H4 (cell line): ENCODE measurements at places on chromosomes 1 and 21. TPM values are rescaled to one million over a fixed set of nuclear protein-coding genes. Genes with fewer than 3 reads are reported as not detected.
A peak's percentile ranks its signal among the peaks of the same experiment; 100 is the strongest.

DNA sequence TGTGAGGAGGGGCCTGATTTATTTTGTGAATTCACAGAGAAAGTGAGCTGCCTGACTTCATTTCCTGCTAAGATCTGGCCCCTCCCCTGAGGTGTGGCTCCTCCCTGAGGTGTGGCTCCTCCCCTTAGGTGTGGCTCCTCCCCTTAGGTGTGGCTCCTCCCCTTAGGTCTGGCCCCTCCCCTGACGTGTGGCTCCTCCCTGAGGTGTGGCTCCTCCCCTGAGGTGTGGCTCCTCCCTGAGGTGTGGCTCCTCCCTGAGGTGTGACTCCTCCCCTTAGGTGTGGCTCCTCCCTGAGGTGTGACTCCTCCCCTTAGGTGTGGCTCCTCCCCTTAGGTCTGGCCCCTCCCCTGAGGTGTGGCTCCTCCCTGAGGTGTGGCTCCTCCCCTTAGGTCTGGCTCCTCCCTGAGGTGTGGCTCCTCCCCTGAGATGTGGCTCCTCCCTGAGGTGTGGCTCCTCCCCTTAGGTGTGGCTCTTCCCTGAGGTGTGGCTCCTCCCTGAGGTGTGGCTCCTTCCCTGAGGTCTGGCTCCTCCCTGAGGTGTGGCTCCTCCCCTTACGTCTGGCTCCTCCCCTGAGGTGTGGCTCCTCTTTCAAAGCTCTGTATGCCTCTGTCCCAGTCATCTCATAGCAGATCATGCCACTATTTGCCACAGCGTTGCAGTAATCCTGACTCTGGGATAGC is 26.9 kb upstream of the LRRC3 start:
- no peak for DNase-seq

DNA sequence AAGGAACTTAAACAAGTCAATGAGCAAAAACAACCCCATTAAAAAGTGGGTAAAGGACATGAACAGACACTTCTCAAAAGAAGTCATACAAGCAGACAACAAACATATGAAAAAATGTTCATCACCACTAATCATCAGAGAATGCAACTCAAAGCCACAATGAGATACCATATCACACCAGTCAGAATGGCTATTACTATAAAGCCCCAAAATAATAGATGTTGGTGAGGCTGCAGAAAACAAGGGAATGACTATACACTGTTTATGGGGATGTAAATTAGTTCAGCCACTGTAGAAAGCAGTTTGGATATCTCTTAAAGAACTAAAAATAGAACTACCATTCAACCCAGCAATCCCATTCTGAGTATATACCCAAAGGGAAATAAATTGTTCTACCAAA is 51.2 kb downstream of the MRPL39 start:
- DNase-seq = no peak

DNA sequence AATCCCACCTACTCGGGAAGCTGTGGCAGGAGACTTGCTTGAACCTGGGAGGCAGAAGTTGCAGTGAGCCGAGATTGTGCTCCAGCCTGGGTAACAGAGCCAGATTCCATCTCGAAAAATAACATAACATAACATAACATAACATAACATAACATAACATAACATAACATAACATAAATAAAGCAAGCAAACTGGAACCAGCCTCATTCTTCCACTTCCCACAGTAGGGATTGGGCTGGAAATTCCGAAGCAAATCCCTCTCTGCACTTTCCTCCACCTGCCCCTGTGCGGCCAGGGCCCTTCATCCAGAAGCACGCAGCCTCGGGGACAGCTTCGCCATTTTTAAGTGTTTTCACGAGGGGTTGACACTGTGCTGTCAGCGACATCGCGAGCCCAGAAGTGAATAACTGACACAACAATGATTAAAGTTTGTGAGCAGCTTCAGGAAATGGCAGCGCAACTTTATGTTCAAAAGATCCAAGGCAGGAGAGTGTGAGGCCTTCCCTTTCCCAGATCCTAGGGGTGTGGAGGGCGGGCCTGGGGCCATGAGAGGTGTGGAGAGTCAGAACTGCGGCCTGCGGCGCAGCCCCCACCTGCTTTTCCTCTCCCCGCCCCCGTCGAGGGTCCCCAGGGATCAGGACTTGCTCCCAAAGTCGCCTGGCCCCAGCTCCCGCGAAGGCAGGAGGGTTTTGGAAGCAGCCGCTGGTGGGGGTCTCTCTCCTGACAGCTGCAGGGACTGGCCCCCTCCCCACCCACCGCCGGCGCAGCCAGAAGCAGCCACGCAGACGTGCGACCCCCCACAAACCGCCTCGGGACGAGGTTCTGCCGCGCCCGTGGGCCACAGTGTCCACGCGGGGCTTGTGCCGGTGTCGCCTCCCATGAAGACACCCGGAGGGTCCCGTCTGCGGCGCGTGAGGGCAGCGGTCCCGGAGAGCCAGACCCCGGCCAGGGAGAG is 651 bp upstream of the GABRD start:
- no peak for DNase-seq

DNA sequence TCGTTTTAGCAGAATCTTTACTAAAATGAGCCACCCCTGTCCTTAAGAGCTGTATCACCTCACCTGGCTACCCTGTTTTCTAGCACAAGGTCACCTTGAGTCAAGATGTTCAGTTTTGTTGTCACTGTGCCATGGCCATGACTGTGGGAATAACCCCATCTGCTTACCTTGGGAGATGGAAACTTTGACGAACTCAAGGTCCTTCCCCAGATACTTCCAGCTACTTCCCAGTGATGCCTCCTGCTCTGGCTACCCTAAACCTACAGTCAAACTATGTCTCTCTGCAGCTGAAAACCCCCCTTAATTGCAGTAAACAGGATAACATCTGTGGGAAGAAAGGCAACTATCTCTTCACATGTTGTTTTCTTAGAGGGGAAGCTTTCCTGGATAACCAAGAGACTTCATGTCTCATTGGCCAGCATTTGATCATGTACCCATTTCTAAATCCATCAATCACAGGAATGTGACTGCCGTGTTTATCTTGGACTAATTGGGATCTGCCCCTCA is 89.5 kb upstream of the C1orf21 start:
- no peak for DNase-seq

- no peak for DNase-seq
Observed at GRCh38 chr21:27721675-27722074, 754.8 kb upstream of the ADAMTS5 start.

GRCh38 chr1:32977546-32978087 is 13.0 kb upstream of the RNF19B start:
- DNase-seq = no peak

DNA sequence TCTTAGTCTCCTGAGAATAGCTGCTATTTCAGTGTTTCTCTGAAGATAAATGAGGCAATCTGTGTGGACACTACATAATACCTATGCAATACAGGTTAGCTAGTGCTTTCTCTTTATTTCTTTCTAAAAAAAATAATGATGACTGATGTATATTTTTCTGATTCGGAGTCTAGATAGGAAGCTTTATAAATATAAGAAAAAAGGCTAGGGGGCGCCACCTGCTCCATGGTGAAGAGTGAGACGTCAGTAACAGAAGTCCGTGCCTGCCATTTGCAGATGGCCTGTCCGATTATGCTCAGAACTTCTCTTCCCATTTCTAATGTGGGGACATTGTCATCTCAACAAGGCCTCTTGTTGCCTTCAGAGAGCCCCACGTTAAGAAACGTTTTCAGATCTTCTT is 26.4 kb downstream of the QSOX1 start:
- DNase-seq = no peak

DNA sequence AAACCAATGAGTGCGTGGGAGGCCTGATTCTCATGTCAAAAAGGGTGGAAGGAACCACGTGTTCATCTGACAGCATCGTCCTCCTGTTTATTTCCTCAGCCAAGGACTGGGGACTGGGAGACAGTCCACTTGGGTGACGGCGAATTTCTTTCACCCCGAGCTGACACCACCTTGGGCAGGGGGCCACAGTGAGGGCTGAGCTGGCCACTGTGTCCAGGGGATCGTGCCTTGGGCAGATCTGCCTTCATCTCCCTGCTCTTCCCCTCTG is 122.1 kb downstream of the SIM2 start:
- DNase-seq = no peak

GRCh38 chr1:114292194-114292593 is 138.5 kb upstream of the SYT6 start:
- DNase-seq = no peak

DNA sequence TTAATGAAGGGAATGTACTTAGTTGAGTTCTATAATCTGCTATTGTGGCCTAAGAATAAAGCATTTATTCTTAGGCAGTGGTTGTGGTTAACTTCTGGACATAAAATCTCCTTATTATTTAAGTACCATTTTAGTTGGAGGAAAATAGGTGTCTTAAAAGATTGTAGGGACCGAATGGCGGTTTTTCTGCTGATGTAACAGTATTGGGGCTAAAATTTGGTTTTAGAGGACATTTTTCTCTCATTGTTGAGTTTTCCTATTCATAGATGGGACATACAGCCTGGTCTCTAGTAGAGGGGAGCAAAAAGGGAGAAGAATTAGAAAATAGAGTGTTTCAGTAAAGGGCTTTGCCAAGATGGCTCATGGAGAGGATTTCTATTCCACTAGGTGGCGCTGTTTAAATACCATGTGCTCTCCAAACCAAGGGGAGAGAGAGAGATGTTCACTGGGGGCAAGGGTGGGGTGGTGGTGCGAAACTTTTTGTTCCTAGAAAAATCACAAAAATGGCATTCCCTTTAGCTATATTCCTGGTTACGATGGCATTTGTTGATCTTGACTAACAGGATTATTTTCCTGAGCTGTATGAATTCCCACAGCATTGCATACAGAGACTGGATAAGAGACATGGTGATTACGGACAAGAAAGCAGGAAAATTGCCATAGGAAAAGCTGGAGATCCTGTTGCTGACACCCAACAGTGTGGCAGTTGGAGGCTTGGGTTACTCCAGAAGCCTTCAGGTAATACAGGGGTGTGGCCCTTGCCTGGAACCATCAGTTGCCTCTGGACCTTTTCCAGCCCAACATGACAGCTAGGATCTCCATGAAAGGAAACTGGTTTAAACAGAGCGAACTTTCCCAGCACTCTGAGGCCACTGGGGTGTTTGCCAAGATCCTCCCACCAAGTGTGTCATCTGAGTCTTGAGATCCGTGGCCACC is 18.2 kb upstream of the FCGR2A start:
- peak; percentile 72 for DNase-seq

DNA sequence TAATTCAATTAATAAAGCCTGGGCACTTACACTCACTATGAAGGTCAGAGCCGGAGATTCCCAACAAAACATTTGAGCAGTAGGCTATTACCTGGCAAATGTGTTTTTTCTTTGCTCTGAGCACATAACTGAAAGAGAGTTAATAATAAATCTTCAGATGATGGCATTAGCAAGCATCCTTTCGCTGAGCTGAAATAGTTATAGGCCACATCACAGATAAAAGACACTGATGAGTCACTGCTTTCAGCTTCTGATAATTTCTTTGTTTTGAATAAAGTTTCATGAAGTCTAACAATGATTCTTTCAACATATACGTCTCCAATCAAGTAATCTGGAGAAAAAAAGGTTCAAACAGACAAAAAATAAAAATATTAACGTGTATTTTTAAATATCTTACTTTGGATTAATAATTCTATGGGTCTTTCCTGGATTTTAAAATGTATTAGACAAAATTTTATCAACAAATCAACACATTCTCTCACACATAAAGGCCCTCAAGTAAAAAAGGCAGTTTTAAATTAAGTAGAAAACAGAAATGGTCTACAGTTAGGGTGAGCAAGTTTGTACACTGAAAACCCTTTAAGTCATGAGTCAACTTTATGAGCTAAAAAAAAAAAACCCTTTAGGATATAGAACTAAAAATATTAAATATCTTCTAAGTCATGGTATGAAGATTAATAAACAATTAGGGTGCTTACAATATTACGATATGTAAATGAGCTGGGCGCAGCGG is 33.1 kb downstream of the LTN1 start:
- no peak for DNase-seq

- DNase-seq = peak; percentile 30
Observed at GRCh38 chr1:45205910-45206721, at the start of gene ZSWIM5. TSS of gene ZSWIM5 (minus strand) at chr1:45206605. CDS start at chr1:45206350, 255 bp downstream.

DNA sequence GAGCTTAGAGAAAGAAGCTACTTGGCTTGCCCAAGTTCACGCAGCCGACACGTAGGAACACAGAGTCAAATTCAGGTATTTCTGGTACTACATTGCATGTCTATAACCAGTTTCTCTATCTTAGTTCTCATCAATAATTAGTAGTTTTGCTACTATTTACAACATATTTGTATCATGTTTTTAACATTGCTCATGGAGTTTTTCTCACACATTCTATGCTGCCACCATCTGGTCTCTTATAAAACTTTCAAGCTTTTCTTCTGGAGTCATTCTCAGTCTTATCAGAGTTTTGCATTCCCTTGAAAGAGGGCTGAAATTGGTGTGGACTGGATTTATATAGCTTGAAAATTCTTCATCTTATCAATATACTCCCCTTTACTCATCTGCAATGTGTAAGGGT is 118.8 kb upstream of the PALMD start:
- DNase-seq = no peak

- no peak for DNase-seq
Observed at GRCh38 chr21:46078978-46079351, 18.9 kb upstream of the COL6A2 start.

DNA sequence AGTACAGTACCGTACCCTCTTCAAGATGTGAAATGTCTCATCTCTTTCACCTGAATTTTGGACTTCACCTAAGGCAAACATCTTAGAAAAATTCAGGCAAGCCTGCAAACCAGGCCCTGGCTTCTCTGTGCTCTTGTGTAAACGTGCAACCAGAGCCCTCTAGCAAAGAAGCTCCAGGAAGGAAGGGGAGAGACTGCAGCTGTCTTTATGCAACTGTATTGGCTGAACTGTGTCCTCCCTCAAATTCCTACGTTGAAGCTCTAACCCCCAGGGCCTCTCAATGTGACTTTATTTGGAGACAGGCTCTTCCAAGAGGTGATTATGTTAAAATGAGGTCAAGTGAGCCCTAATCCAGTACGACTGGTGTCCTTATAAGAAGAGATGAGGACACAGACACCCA is 60.3 kb downstream of the SLC45A1 start:
- no peak for DNase-seq

DNA sequence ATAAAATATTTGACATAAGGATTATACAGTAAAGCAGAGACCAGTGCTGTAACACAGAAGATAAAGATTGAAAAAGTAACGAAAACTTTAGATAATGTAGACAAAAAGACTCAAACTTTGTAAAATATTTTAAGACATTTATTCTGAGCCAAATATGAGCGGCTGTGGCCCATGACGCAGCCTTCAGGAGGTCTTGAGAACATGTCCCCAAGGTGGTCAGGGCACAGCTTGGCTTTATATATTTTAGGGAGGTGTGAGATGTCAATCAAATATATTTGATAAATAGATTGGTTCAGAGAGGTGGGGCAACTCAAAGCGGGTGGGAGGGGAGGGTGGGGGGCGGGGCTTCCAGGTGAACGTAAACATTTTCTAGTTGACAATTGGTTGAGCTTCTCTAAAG is 81.2 kb downstream of the WDR4 start:
- no peak for DNase-seq

Gene PACC1
- total RNA-seq = 14.8 and 15.9 TPM in 2 replicates

Gene HSPG2
- 7.9 and 8.9 TPM in 2 replicates for total RNA-seq

Gene SPRR2E
- total RNA-seq = not detected in 2 replicates

Gene GREM2
- 0.08 and 0.66 TPM in 2 replicates for total RNA-seq
